ENCODE measurements at places on chromosomes 16 and 17. TPM values are rescaled to one million over a fixed set of nuclear protein-coding genes. Genes with fewer than 3 reads are reported as not detected.

The FBXO39 gene
- total RNA-seq = 0.11 TPM

The SLC12A3 gene
- total RNA-seq = not detected

The DNASE1L2 gene
- 2.2 TPM for total RNA-seq

The ALOX12B gene
- 0.87 TPM for total RNA-seq

The OXLD1 gene
- total RNA-seq = 51.3 TPM

- no peaks in the 10 kb centered on the region for H3K27me3 ChIP-seq
- H3K4me1 ChIP-seq = no peaks in the 10 kb centered on the region
- no peak for DNase-seq
- H3K36me3 ChIP-seq = no peaks in the 10 kb centered on the region
Observed at GRCh38 chr16:8023326-8023725, 567.0 kb downstream of the TMEM114 start.

GRCh38 chr17:61403801-61404662 lies 4.4 kb downstream of the TBX2 start:
- peaks cover 16% of the 10 kb centered on the region for H3K4me1 ChIP-seq
- H3K36me3 ChIP-seq = no peaks in the 10 kb centered on the region
- H3K4me3 ChIP-seq = no peak overlapping the region

GRCh38 chr17:42403150-42403549 lies 14.9 kb upstream of the STAT3 start:
- H3K4me1 ChIP-seq = peaks cover 21% of the 10 kb centered on the region
- H3K36me3 ChIP-seq = no peaks in the 10 kb centered on the region
- H3K27ac ChIP-seq = no peak overlapping the region
- peak; percentile 28 for DNase-seq
- no peaks in the 10 kb centered on the region for H3K27me3 ChIP-seq
- no peak overlapping the region for H3K4me3 ChIP-seq

DNA sequence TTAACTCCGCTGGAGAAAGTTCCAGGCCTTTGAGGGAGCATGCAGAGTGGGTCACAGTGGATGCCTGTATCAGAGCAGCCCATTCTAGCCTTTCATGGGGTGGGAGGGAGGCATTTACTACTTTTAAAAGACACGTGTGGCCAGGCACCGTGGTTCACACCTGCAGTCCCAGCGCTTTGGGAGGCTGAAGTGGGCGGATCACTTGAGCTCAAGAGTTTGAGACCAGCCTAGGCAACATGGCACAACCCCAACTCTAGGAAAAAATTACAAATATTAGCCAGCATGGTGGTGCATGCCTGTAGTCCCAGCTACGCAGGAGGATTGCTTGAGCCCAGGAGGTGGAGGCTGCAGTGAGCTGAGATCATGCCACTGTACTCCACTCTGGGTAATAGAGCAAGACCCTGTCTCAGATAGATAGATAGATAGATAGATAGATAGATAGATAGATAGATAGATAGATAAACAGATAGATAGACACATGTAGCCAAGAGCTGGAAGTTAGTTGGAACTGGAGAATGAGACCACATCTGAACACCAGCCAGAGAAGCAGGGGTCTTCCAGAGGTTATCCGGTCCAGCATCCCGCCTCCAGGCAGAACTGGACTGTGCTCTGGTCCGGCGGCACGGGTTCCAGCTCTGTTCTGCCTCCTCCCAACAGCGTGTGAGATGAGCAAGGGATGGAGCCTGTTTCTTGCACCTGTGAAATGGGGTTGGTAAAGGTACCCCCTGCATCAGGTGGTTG lies 3.6 kb downstream of the ADCY7 start:
- H3K36me3 ChIP-seq = peaks cover 22% of the 10 kb centered on the region
- no peak overlapping the region for H3K4me3 ChIP-seq
- no peaks in the 10 kb centered on the region for H3K27me3 ChIP-seq
- no peak for DNase-seq
- peaks cover 59% of the 10 kb centered on the region for H3K4me1 ChIP-seq

DNA sequence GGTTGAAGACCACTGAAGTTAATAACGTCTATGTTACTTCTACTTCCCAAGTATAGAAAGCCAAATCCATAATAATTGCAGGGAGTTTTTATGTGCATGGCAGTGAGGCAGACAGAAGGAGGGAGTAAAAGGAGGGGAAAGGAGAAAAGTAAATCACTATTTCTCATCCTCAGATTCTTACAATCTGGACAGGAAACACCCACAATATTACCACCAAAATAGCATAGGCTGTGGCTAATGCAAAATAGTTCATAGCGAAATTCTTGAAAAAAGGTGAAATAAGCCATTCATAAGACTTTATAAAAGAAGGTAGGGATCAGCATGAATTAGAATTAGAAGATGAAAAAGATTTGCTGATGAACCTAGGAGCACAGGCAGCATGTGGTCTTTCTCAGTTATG lies 128.1 kb downstream of the KCNJ2 start:
- H3K27ac ChIP-seq = no peak overlapping the region
- H3K4me1 ChIP-seq = peaks cover 5% of the 10 kb centered on the region
- H3K4me3 ChIP-seq = no peak overlapping the region
- DNase-seq = no peak

DNA sequence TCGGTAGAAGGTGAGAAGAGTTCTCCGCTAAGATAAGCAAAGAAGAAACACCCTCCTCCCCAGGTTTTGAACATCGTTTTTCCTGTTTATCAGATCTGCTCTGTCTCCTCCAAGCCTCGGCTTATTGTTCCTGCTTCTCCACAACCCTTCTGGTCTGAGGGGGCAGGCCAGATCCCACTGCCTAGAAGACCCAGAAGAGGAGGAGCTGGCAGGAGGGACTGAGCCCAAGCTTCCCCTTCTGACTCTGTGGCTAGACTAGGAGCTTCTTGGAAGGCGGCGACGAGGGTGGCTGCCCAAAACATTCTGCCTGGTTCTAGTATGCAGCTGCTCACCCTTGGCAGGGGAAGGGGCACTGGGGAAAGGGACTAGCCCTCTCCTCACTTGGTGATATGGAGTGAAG lies 5.2 kb upstream of the HOXB5 start:
- H3K4me3 ChIP-seq = no peak overlapping the region
- DNase-seq = no peak
- H3K36me3 ChIP-seq = peaks cover 3% of the 10 kb centered on the region

- H3K4me1 ChIP-seq = peaks cover 16% of the 10 kb centered on the region
- no peaks in the 10 kb centered on the region for H3K36me3 ChIP-seq
- H3K27me3 ChIP-seq = no peaks in the 10 kb centered on the region
- H3K27ac ChIP-seq = no peak overlapping the region
Observed at GRCh38 chr17:9249245-9249953, 228.1 kb downstream of the NTN1 start.

GRCh38 chr17:76553178-76553908 lies 13.5 kb downstream of the PRCD start:
- DNase-seq = no peak
- peaks cover 15% of the 10 kb centered on the region for H3K36me3 ChIP-seq
- no peak overlapping the region for H3K4me3 ChIP-seq
- H3K27ac ChIP-seq = no peak overlapping the region

Data from activated T-helper 2 cell treated with anti-CD3 and anti-CD28 coated beads, Interferon-gamma antibody, Interleukin-2, Interleukin-4, amounts not matched to agents 10 μg/mL and 5 μg/mL and 100 μg/mL, durations not matched to agents 14 hours and 24 hours and 36 hours (primary cell).